Fibroblast of the conjunctiva (primary cell): ENCODE measurements at places on chromosomes 1 and 21.

DNA sequence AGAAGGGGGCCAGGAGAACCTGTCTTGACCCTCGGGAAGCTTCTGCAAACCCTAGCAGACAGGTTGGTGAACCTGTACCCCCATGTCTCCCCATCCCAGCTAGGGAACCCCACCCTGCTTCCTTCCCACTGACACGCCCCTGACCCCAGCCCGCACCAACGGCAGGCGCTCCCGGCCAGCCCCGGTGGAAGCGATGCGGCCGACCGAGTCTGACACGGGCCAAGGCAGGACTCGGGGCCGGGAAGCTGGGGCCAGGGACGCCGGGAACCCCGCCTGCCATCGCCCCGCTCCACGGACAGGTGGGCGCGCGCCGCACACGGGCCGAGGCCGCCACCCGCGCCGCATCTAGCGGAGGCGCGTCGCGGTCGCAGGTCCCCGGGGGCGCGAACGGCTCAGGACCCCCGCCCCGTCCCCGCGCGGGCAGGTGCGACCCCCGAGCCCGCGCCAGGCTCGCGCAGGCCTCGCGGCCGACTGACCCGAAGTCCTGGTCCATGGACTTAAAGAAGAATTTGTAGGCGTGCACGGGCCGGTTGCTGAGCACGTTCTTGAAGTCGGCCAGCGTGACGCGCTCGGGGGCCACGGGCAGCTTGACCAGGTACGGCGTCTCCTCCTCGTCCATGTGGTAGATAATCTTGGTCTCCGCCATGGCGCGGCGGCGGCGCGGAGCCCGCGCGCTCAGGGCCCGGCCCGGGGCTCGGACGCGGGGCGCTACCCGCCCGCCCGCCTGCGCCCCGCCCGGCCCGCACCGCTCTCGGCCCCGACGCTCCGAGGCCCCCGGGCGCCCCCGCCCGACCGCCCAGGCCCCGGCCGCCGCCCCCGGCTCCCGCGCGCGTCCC, 580 bp downstream of the DVL1 start:
- no peak for DNase-seq

- DNase-seq = no peak
These were observed 27.9 kb downstream of the RERE start for GRCh38 chr1:8789314-8790214.

GRCh38 chr21:31558189-31558961, 101.1 kb upstream of the SOD1 start:
- DNase-seq = no peak

DNA sequence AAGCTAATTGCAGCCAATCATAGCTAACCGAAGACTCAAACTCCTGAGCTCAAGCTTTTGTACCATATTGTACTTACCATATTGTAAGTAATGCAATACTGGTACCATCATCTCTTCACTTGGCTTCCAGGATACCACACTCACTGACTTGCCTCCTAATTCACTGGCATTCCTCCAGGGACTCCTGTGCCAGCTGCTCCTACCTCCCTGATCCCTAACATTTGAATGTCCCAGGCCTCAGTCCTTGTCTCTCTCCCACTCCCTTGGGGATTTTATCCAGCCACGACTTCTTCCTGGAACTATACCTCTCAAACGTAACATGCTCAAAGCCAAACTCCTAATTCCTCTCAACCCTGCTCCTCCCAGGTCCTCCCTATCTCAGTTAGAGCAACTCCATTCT, 33.8 kb downstream of the USP48 start:
- no peak for DNase-seq

GRCh38 chr1:213443415-213443814, 392.4 kb downstream of the RPS6KC1 start:
- no peak for DNase-seq

DNA sequence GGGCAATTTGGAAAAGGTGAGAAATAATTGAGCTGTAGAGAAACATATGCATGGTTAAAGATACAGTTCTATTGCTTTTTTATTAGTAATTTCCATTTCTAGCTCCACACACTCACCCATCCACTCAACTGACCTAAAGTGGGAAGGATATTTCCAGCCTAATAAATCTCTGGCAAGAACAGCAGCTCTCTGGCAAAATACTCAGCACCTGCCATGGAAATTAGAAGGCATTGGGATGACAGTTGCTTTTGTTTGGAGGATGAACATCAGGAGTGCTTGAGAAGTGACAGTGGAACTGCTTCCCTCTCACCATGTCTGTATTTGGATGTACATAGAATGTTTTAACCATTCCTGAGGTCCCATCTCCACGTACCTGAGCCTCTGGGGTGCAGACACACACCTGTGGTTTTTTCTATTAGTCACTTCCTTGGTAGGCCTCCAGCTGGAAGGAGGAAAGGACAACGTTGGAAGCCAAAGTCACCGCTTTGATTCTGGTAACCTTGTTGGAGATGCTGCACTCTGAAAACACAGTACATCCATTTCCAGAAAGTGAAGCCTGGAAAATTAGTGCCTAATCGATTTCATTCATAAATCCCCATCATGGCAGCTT, 62.3 kb upstream of the RUNX1 start:
- no peak for DNase-seq

DNA sequence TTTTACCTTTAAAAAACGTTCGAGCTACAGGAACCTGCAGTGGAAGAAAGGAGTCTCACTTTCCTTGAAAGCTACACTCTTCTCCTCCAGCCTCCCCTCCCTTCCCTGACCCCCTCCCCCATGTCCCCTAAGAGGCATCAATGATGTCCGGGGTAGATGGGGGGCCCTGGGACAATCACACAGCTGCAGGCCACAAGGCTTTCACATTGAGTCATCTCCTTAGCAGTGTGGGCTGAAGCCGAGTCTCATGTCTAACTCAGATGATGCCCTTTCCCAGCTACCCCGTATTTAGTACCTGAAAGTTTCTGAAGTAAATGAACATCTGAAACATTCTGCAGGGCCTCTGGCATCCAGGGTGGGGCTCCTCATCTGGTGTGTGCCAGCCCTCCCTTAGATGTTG, 6.3 kb upstream of the GPR25 start:
- no peak for DNase-seq

GRCh38 chr1:169610858-169611257, 19.1 kb downstream of the SELP start:
- no peak for DNase-seq

GRCh38 chr1:163173121-163173520, 29.6 kb downstream of the RGS5 start:
- DNase-seq = no peak

DNA sequence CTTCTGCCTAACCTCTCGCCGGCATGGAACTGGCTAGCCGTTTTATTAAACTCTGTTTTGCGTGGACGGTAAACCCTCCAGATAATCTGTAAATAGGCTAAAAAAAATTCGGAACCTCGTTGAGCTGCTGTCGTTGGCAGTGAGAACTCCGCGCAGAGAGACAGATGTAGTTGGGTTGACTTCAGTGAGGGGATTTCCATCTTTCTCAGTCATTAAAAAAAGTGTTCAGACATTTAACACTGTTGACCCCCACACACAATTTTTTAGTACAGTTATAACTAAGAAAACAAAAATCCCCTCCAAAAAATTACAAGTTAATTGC, 464 bp downstream of the PARK7 start:
- no peak for DNase-seq

- DNase-seq = no peak
These were observed 20.9 kb downstream of the PLA2G2F start for GRCh38 chr1:20160034-20160433.

DNA sequence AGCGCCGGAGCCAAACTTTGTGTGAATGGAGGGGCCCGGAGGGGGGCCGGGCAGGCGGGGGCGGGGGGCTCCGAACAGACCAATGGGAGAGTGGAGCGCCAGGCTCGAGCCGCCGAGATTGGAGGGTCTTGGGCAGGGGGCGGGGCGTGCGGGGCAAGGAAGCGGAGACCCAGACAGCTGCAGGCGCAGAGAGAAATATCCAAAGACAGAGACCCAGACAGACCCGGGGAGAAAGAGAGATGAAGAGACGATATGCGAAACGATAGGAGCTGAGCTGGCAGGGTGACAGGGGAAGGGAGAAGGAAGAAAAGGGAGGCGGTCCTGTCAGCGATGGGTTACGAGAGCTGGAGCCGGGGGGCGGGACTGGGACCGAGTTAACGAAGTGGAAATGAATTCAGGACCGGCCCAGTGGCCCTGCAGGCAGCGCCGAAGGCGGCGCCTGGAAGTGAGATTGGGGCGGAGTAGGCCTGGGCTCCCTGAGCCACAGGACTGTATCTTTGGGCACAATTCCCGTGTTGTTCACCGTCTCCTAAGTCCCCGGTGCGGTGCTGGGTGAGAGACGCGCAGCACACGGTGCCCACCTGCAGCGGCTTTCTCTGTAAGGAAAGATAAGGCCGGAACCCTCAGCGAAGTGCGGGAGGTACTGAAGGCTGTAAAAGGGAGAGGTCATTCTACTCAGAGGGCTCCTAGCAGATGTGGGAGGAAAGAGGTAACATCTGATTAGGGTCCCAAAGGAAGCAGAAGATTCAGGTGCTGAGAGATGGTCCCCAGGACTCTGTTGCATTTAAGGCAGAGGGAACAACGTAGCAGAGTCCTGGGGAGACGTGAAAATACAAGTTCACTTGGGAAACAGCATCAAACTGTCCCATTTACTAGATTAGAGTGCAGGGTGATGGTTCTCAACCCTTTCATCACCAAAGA, 543 bp upstream of the KCNJ10 start:
- no peak for DNase-seq

GRCh38 chr1:44587796-44588460, 86.4 kb downstream of the TMEM53 start:
- no peak for DNase-seq
